ENCODE measurements at places on chromosomes 3 and 15.

DNA sequence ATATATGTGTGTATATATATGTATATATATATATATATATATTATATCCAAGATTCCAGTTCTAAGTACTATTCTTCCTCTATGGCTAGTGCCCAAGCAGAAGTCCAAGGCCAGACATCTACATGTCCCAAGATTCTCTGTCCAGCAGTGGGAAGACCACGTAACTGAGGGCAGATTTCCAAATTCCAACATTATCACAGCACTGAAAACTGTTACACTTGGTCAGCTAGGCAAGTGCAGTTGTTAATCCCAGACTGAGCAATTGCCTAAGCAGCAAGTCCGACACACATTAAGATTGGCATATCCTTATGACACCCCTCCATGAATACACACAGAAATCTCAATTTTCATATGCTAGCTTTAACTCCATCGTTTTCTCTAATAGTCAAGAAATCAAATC, 1148.5 kb downstream of the IGSF11 start:
- no peak for DNase-seq

DNA sequence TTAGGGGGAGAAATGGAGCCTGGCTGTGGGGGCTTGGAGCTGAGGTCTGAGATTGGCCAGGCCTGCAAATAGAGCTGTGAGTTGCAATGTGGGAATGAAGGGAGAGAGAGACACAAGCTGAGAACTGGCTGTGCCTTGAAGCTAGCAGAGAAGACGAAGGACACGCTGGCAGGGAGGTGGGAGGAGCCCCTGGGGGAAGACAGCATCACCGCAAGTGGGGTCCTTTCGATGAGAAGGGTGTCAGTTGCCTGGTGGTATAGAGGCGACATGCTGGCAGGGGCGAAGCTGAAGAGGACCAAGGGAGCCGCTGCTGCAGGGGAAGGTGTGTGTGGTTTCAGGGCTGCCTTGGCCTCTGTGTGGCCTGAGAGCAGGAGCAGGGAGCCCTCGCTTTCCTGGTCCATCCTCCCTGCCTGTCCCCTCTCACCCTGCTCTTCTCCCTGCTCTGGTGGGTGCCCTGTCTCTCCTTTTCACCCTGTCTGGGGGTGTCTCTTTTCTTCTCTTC, 5.5 kb downstream of the RHCG start:
- no peak for DNase-seq

- no peak for DNase-seq
These were observed 28.6 kb downstream of the KCNAB1 start for GRCh38 chr3:156148946-156149381.

- no peak for DNase-seq
These were observed 2.5 kb downstream of the GRAMD2A start for GRCh38 chr15:72195101-72195511.

DNA sequence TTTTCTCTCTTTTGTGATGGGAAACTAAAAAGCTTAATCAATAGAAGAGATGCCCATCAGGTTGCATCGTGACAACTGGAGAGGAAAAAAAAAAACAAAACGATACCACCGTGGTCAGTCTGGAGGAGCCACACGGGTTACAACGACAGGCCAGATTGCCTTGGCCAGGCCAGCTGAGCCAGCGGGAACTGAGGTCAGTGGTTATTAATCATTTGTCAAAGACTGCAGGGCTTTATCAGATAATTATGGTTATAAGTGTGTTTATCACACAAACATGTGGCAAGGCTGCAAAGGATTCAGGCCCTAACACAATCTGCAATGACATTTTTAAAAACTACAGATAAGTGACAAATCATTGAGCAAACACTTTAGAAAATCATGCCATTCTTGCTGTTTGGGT, 135.0 kb upstream of the FAM3D start:
- DNase-seq, result no peak

- DNase-seq, result no peak
These were observed 519.0 kb upstream of the PROK2 start for GRCh38 chr3:72303926-72304325.

GRCh38 chr3:114218006-114218405, 19.4 kb downstream of the ZNF80 start:
- DNase-seq, result no peak

DNA sequence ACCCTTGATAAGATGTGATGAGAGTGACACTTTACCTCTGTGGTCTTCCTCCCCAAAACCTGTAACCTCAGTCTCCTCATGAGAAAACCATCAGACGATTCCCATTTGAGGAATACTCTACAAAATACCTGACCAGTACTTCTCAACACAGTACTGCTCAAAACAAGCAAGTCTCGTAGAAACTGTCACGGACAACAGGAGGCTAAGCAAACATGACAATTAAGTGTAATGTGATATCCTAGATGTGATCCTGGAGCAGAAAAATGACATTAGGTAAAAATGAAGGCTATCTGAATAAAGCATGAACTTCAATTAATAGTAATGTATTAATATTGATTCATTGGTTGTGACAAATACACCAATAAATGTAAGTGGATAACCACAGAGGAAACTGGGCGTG, 113.6 kb downstream of the CACNA2D3 start:
- no peak for DNase-seq

GRCh38 chr3:31485196-31485595, 47.5 kb upstream of the STT3B start:
- DNase-seq, result no peak

GRCh38 chr3:161413127-161413854, 42.0 kb upstream of the SPTSSB start:
- no peak for DNase-seq

- DNase-seq, result no peak
These were observed 185.5 kb downstream of the NFKBIZ start for GRCh38 chr3:102034639-102035451.

- no peak for DNase-seq
These were observed 7.5 kb downstream of the HEXA start for GRCh38 chr15:72368325-72368724.

DNA sequence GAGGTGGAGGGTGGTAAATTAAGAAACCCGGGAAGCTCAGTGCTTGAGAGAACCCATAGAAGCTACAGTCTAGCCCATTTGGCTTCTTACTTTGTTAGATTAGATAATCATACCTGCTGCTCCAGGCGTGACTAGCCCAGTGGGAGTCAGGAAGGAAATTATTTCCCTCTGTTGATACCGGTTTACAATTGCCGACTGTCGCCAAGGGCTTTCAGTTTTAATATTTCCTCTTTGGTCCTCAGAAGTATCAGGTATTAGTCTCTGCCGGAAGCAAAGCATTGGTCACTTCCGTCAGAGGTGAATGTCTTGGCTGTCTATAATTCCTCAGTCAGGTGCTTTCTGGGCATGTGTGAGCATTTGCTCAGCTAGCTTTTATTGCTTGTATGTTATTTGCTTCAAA, 75.2 kb downstream of the LPP start:
- no peak for DNase-seq

- no peak for DNase-seq
These were observed 86.9 kb downstream of the ZNF609 start for GRCh38 chr15:64547275-64547674.

GRCh38 chr3:161266731-161267150, 45.6 kb downstream of the NMD3 start:
- no peak for DNase-seq

DNA sequence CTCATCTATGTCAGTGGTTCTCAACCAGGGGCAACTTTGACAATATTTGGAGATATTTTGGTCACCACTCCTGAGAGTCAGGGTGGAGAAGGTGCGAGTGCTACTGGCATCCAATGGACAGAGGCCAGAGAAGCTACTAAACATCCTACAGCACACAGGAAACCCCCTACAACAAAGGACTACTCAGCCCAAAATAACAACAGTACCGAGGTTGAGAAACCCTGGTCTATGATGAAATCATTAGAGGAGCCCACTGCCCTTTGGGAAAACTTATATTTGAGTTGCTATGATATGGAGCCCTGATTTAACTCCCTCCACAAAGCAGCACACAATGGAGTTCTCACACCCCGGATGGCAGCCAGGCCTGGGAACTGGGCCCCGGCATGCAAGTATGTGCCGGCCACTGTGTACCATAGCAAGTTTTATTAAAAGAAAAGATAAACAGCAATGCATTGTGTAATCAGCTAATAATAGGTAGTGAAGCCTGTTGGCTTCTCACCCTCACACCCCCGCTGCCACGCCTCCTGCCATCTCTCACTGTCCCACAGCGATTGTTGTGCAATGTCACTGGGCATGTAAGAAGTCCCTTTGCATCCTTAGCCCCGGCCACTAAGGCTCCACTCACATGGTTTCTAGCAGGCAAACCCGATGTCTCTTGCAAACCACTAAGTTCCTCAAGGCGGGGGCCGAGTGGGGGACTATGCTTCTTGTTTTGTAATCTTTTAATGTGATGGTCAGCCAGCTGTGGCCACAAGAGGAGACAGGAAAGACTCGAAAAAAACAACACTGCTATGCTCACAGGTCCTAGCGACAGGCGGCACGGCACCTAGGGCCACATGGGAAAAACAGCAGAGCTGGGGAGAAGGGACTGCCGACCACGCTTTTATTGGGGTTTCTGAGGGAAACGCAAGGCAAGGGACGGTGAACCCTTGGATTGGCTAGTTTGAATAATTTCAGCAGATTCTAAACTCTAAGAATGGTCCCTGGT, 110.0 kb downstream of the AQP9 start:
- no peak for DNase-seq

GRCh38 chr3:35544976-35545375, 94.3 kb upstream of the ARPP21 start:
- no peak for DNase-seq

DNA sequence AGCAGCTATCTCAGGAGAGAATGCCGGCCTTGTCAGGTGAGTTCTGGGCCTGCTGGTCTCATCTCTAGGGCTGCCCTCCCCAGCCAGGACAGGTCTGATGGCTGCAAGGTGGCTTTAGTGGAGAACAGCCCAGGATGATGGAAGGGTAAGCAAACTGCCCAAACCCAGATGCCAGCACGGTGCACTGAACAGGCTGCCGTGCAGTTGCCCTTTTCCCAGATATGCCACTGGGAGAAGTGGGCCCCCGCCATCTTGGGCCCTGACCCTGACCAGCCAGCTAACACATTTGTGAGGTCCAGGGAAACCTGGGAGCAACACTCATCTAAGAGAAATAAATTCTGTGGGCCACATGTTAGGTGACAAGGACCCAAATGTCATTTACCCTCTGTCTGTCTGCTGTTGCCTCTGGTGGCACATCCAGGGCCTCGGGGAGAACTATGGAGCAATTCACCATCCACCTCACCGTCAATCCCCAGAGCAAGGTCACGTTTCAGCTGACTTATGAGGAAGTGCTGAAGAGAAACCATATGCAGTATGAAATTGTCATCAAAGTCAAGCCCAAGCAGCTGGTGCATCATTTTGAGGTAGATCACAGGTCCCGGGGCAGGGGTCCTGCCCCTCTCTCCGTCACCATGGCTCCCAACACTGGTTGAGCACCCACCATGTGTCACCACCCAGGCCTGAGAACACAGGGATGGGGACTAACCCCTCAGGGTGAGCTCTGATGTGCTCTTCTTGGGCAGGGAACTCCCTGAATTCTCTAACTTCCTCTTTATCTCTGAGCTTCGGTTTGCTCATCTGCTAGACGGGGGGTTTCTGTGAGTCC, 1.8 kb downstream of the ITIH1 start:
- DNase-seq, result no peak

DNA sequence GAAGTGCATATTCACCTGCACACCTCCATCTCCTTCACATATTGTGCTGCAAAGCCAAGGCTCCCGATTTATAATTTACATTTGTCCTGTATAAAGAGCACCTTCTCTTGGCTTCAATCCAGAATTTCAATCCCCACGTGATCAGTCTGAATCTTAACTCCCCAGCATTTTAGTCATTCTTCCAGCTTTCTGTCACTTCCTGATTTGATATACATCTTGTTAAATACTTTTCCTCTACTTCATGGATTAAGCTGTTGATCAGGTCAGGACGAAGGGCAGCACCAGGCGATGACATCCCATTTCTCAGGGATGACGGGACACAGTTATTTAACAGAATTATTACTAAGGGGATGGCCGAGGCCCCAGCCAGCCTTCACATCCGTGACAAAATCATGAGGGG, 212.5 kb downstream of the EPHB1 start:
- no peak for DNase-seq

DNA sequence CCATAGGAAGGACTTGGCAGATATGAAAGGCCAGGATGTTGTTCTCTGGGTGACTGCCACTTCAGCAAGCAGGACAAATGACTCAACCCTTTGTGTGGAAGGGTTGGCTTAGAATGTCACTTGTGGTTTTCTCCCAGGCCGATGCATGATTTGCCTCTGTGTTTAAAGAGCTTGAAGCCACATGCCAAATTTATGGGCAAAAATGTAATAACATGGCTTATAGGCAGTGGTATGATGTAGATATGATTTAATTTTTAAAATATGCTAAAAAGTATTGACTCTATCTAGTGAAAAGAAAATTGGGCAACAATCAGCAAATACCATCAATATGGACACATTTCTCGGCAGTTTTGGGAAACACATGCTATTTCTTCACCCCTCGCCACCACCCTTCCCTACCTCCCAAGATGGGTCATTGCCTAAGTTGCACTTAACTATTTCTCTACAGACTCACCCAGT, 114.6 kb downstream of the CYP19A1 start:
- DNase-seq, result no peak

GRCh38 chr3:46935168-46935858, 41.2 kb downstream of the CCDC12 start:
- no peak for DNase-seq

DNA sequence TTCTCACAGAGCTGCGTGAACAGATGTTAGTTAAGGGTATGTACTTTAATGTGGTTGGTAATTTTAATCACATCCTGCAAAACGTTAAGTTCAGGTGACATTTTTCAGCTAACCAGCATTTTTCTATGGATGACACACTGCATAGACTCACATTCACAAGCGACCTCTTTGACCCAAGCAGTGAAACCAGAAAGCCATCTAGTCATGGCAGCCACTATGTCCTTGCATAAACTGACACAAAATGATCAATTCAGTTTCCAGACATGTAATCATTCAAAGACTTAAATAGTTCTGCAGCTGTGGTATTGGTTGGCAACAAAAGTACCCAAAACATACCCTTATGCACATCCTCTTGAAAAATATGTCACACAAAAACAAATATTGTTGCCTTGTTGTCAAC, 7.4 kb upstream of the CAPN7 start:
- no peak for DNase-seq

- DNase-seq, result no peak
These were observed 868 bp downstream of the SATB1 start for GRCh38 chr3:18424213-18424728.

DNA sequence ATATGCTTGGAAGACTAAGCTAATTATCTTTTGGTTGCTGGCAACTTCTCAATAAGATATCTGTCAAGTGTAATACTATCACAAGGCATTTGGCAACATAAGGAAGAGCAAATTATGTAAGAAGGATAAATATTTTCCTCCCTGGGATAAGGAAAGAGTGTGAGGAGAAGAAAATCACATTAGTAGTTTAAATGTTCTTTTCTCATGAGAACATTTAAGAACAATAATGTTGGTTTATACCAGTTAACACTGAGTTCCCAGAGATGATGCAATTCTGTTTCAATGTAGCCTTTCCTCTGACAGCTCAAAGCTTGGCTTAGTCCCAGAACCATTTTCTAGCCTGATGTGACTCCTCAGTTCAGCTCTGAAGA, 66.1 kb upstream of the NPHP3 start:
- DNase-seq, result no peak

GRCh38 chr3:32334675-32335074, 57.0 kb upstream of the CMTM7 start:
- DNase-seq, result peak; percentile 15
